ENCODE measurements at places on chromosomes 2 and 18. TPM values are rescaled to one million over a fixed set of nuclear protein-coding genes. Genes with fewer than 3 reads are reported as not detected.

- DNase-seq: no peak
- no peak overlapping the region for H3K4me3 ChIP-seq
- no peaks in the 10 kb centered on the region for H3K4me1 ChIP-seq
Observed at GRCh38 chr2:21759819-21760218, 636.1 kb downstream of the TDRD15 start.

DNA sequence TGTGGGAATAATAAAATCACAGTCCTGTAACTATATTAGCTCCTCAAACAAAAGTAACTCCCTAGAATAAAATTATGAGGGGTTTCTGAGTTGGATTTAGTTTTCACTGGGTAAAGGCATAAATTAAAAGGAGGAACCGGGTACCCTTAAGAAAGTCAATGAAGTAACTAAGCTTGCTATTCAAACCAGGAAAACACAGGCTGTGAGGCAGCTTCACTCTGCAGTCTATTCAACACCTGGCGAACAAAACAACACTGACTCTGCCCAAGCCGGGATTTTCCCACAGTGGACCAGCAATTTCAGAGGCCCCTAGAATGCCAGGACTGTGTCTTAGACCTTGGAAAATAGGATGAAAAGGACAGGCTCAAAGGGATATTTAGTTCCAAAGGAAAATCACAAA lies 24.6 kb upstream of the CREB1 start:
- no peak overlapping the region for H3K4me3 ChIP-seq

The GKN2 gene
- not detected for total RNA-seq

GRCh38 chr2:222318026-222318711 lies 19.4 kb upstream of the PAX3 start:
- H3K4me3 ChIP-seq: peak overlapping the region; percentile 63
- H3K27ac ChIP-seq: no peak overlapping the region

- DNase-seq: no peak
- no peaks in the 10 kb centered on the region for H3K27me3 ChIP-seq
- H3K27ac ChIP-seq: no peak overlapping the region
- H3K36me3 ChIP-seq: no peaks in the 10 kb centered on the region
- no peak overlapping the region for H3K4me3 ChIP-seq
Observed at GRCh38 chr2:95388091-95388692, 14.3 kb upstream of the FAHD2A start.

DNA sequence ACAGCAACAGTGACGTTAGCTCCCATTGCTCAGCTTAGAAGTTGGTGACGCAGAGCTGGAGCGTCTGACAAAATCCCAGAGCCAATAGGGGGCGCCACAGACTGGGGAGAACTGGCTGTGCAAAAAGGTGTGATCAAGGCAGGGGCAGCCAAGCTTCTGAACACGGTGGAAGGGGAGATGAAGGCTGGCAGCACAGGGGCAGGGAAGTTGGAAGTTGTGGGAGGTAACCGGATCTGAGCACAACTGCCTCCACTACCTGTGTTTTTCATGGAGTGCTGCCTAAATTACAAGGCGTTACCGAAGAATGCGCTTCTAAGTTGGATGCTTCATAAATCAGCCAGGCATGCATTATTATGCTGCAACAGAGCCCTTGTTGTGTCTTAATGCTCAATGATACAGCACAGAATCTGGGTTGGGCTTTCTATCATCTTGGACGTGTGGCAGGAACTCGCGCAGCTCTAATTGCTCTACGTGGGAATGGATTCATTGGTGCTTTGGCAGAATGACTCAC lies 370.0 kb downstream of the SLC4A3 start:
- H3K27me3 ChIP-seq: no peaks in the 10 kb centered on the region
- peak; percentile 36 for DNase-seq
- H3K27ac ChIP-seq: no peak overlapping the region
- H3K4me3 ChIP-seq: no peak overlapping the region

DNA sequence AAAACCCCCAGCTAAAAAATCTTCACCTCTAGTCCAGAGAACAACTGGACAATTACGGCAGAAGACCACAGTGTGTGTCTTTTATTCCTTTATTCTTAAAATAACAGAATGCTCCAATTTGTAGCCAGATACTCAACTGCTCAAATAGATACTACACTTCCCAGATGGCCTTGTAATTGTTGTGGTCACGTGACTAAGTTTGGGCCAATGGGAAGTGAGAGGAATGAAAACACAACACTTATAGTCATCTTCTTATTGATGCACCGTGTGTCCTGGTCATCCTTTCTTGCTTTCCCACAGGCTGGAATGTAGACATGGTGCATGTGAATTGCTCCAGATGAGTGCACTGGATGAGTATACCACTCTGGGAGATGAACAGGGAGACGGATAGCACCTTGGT lies 145.1 kb downstream of the CDC42EP3 start:
- H3K4me1 ChIP-seq: peaks cover 4% of the 10 kb centered on the region
- no peak overlapping the region for H3K4me3 ChIP-seq
- no peak for DNase-seq
- H3K27me3 ChIP-seq: no peaks in the 10 kb centered on the region

All from liver (tissue), 10 donors.